ENCODE measurements at places on chromosomes 7 and 10.
A peak's percentile ranks its signal among the peaks of the same experiment; 100 is the strongest.

DNA sequence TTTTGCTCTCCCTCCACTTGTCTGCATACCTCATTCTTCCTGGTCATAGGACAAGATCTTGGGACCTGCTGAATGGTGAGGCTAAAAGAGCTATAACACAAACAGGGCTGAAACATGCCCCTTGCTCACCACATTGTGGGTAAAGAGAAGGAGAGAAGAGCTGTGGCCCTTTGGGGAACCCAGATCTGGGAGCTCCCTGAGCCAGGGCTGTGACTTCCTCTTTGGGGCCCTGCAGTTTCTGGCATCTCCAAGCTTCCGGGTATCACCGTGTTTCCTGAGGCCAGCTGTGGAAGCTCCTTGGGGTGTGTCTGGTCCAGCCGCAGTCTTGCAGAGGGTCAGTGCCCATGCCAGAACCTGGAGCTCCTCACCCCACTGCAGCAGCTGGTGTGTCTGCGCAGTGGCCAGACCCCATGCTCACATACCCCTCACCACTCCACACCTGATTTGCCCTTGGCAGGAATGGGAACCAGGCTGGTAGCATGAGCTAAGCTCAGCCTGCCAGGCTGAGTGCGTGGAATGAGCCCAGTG lies 34.0 kb downstream of the DKK1 start:
- DNase-seq, result no peak

DNA sequence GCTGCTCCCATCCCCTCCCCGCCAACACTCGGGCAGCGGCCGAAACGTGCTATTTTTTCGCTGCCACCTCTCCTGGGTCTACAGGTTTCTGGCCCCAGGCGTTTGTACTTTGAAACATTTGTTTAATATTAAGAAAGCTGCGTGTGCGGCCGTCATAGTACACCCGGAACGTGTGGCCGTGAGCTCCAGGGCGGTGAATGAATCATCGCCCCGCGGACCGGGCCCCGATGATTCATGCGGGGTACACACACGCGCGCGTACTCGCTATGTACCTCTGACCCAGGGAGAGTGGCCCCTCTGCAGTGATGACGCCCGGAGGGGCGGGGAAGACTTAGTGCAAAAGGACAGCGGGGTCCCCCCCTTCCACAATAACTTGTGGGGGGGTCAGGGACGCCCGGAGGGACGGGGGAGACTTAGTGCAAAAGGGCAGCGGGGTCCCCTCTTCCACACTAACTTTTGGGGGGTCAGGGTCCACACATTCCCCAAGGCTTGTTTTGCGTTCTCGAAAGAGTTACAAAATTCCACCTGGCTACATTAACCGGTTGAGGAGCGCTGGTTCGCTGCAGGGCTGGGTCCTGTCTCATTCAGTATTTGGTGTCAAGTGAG lies 56.5 kb upstream of the PCGF5 start:
- peak; percentile 54 for DNase-seq

DNA sequence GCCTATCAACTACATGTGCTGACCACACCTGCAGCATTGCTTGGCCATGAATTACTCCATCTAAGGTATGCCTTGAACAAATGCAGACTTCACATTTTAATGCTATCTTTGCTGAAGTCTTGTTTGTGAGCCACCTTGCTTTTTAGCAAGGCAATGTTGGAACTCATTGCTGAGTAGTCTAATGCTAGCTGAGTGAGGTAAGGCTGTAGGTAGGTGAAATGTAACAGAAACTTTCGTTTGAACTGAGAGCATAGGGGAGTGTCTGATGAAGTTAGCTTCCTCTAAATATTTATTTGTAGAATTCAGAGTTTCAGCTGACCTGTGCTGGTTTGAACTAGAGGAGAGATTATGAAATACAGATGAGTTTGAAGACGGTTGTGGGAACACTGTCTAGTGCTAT lies 238.5 kb downstream of the SEMA3A start:
- DNase-seq, result no peak

- DNase-seq, result no peak
Measured at GRCh38 chr7:105321754-105322455, 66.8 kb downstream of the SRPK2 start.

GRCh38 chr10:114257498-114257897 lies 18.4 kb downstream of the VWA2 start:
- no peak for DNase-seq

- peak; percentile 72 for DNase-seq
Measured at GRCh38 chr10:100009793-100010676, at the start of gene DNMBP. TSS of gene DNMBP (minus strand) at chr10:100009947. CDS start at chr10:99972124, 37,823 bp downstream.

DNA sequence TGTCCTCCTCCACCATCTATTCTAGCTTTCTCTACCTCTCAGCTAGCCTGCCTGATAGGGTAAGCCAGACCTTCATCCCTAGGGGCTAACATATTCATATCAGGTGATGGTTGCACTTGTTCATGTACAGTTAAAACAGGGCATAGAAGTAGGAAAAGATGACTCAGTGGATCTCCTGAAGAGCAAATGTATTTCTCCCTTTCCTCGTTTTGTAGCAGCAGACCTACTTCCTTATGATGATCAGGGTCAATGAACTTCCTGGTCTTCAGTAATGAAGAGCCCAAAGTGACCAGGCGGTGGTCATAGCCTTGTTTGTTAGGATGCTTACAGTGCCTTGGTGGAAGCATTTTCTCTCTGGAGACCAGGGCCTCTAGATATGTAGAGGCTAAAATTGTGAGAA lies 6.3 kb downstream of the LIPJ start:
- DNase-seq, result no peak

DNA sequence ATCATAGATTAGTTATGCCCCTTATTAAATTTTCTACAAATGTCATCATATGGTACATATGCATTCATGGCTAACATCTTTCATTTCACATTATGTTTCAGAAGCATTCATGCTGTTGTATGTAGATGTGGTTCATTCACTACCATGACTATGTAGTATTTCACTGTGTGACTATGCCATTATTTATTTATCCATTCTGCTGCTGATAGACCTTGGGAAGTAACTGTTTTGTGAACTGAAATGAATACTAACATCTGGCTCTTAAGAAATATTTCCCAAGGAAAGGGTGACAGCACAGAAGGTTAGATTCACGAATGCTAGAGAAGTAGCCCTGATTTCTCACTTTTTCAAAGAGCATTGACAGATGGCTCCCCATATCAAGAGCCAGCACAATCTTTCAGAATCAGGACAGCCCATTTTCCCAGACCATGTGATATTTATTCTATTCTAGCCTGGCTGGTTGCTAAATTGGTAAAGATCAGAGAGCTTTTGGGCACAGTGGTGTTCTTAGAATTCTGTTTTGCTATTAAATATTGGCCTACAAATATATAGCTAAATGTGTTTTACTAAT lies 157.4 kb downstream of the DYNC1I1 start:
- DNase-seq, result no peak

- DNase-seq, result no peak
Measured at GRCh38 chr10:34830217-34830822, 15.2 kb upstream of the PARD3 start.

- no peak for DNase-seq
Measured at GRCh38 chr10:49624629-49625028, 10.8 kb downstream of the CHAT start.

GRCh38 chr10:14658331-14659127 lies 116.2 kb downstream of the FAM107B start:
- no peak for DNase-seq

GRCh38 chr7:32661501-32661900 lies 166.2 kb downstream of the AVL9 start:
- no peak for DNase-seq

GRCh38 chr10:124671486-124672075 lies 72.6 kb downstream of the FAM53B start:
- no peak for DNase-seq

- DNase-seq, result no peak
Measured at GRCh38 chr7:67947646-67948045, 951.0 kb downstream of the TYW1 start.

DNA sequence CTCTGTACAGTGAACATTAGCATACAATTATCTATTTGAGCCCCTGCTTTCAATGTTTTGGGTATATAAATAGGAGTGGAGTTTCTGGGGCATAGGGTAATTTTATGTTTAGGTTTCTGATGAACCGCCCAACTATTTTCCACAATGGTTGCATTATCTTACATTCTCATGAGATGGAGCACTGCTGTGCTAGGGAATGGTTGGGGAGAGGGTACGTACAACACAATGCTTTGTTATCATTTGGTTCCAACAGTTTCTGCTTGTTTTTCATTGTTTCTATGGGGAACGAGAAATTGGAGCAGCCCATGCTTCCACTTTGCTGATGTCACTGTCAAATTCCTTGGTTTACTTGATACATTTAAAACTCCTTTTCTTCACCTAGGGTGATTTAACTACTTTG lies 1115.3 kb downstream of the REEP3 start:
- DNase-seq, result no peak

DNA sequence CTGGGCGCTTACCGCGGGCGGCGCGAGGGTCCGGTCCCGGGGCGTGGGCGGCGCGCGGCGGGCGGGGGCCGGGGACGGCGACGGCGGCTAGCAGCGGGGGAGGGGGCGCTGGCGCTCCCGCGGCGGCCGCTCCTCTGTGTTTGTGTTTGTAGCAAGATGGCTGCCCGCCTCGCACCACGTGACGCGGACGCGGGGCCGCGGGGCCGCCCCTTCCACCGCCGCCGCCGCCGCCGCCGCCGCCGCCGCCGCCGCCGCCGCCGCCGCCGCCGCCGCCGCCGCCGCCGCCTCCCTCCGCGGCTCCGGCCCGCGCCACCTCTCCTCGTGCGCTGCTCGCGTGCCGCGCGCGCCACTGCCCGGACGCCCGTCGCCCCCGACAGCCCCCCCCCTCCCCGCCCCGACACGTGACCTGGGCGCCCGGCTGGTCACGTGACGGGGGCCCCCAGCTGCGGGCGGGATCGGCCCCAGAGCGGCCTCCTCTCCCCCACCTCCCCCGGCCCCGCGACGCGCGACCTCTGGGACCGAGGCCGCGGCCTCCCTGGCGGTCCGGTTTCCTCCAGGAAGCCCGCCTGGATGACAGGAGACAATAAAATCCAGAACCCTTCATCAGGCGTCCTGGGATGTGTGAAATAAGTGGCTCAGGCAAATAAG lies at the start of gene GIGYF1:
Gene GIGYF1 (minus strand): TSS at position 153 of the 648 bp plus-strand sequence. CDS start 6,012 bp downstream, outside the sequence.
- DNase-seq, result peak; percentile 68

GRCh38 chr7:104106108-104106905 lies 101.5 kb downstream of the ORC5 start:
- DNase-seq, result no peak
